ENCODE measurements at places on chromosomes 12 and 14. TPM values are rescaled to one million over a fixed set of nuclear protein-coding genes. Genes with fewer than 3 reads are reported as not detected.

GRCh38 chr12:111192647-111193046, 176.2 kb downstream of the PHETA1 start:
- no peak for DNase-seq

DNA sequence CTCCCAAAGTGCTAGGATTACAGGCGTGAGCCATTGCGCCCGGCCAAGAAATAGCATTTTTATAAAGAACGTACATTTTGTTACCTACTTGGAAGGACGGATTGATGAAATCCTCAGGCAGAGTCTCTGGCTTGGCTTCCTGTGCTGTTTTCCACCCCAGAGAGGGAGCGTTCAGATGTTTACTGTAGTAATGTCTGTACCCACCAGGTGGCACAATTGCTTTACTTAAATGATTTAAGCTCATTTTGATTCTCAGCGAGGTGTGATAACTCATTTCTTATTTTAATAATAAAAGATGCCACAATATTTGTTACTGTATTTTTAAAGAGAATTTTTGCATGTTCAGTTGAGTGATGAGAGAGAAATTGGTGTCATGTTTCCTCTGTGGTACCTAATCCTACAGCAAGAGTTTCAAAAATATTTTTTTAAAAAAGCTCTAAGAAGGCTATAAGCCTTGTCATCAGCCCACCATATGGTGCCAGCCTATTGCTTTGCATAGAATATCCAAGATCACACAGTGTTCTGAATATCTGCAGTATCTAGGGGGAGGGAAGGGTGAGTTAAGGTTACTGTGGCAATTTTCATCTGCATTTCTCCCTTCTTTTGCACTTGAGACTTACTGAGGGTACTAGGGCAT, 82.6 kb upstream of the TRAF3 start:
- peak; percentile 64 for DNase-seq

Gene SLC6A13
- total RNA-seq = 0.41 TPM

Gene KRT75
- not detected for total RNA-seq

Gene SLC10A1
- total RNA-seq = not detected

GRCh38 chr14:84303140-84303539, 1226.8 kb upstream of the FLRT2 start:
- DNase-seq = no peak

DNA sequence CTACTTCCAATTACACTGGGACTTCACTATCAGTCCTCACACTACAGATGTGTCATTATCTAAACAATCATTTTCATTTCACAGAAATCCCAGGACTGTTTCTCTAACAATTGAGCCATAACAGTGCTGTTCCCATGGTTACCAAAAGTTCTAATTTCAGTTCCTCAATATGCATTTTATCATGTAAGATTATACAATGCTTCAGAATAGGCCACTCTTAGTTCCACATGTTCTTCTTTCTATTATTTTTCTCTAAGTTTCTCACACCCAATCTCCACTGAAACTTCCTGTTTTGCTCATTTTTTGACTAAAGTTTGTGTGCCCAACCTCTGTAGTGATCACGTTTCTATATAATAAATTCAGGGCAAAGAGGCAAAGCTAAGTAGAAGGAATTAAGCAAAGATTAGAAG, 185.8 kb downstream of the DUSP6 start:
- DNase-seq = no peak

GRCh38 chr14:100098171-100098570, 32.9 kb downstream of the EVL start:
- DNase-seq = no peak

DNA sequence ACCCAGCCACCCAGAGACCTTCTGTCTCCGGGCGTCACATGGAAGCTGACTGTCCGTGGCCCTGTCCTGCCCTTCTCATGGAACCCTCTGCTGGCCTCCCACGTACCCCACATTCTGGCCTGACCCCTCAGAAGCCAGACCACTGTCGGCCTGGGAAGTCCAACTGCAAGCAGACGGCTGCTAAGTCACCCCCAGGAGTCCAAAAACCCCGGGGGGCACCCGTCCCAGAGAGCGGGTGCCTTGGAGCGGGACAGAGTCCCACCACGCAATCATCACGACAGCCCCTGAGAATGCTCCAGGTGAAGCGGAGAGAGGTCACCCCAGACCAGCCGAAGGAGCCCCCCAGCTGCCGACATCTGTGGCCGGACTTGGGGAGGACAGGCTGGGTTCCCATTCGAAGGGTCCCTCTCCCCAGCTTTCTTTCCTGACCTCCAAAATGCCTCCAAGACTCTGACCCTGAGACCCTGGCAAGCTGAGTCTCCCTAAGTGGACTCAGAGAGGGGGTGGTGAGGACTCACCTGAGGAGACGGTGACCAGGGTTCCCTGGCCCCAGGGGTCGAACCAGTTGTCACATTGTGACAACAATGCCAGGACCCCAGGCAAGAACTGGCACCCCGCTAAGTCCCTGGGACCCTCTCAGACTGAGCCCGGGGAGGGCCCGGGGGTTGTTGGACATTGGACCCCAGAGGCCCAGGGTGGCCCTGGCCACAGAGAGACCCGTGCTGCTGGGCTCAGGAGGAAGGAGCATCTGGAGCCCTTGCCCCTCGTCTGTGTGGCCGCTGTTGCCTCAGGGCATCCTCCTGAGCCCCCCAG, 337.1 kb downstream of the TMEM121 start:
- DNase-seq = no peak

Gene JPH4
- total RNA-seq = 0.16 TPM

DNA sequence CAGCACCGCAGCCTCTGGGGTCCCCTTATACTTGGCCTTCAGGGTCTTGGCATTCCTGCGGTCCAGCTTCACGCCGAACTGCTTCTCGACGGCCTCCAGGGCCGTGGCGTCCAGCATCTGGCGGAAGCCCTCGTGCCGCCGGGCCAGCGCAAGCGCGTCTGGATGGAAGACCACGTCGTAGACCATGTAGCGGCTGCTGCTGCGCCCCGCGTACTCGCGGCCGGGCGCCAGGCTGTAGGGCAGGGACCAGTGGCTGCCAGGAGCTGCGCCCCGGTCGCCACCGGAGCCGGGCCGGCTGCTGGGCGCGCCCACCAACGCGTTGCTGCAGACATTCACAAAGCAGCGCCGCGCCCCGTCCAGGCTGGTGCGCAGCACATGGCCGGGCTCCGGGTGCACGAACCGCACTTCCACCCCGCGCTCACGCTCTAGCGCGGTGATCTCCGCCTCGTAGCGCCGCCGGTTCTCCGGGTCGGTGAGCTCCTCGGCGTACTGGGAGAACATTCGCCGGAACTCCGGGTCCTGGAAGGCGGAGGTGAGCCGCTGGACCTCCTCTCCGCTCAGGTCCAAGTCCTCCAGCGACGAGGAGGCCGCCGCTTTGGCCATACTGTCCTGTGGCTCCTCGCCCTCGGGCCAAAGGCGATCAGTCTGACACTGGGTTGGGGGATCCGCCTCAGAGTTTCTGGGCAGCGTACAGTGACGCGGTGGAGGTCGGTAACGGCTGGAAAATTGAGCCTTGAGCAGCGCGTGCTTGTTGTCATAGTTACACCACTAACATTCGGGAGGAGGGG, at the start of gene DNAAF2:
Gene DNAAF2, minus strand, starts transcription at position 698 of the 788 bp plus-strand sequence. Its CDS starts 95 bp downstream, at position 603.
- peak; percentile 78 for DNase-seq

DNA sequence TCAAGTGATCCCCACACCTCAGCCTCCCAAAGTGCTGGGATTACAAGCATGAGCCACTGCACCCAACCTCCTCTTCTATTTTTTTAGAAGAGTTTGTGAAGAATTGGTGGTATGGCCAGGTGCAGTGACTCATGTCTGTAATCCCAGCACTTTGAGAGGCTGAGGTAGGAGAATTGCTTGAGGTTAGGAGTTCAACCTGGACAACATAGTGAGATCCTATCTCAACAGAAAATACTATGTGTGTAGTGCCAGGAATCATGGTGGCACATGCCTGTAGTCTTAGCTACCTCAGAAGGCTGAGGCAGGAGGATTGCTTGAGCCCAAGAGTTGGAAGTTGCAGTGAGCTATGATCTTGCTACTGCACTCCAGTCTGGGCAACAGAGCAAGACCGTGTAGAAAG, 5.5 kb upstream of the ATF7 start:
- DNase-seq = no peak

- DNase-seq = no peak
These were observed 2.4 kb upstream of the KRT84 start for GRCh38 chr12:52387859-52388258.

- DNase-seq = no peak
These were observed 37.9 kb downstream of the GCN1 start for GRCh38 chr12:120156315-120157259.

DNA sequence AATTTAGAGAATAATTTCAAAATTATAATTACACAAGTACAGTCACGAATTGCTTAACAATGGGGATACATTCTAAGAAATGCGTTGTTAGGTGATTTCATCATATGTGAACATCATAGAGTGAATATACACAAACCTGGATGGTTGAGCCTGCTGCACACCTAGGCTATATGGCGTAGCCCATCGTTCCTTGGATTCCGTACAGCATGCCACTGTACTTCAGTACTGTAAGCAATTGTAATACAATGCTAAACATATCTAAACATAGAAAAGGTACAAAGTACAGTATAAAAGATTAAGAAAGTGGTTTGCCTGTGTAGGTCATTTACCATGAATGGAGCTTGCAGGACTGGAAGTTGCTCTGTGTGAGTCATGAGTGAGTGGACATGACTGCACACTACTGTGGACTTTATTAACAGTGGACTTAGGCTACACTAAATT, 286.2 kb downstream of the CACNA1C start:
- no peak for DNase-seq

GRCh38 chr12:9615420-9616136, 7.9 kb upstream of the KLRB1 start:
- DNase-seq = peak; percentile 82

GRCh38 chr12:131473741-131474709, 236.9 kb upstream of the SFSWAP start:
- no peak for DNase-seq

Gene CMKLR1
- 2.0 TPM for total RNA-seq

Gene GALNT8
- total RNA-seq = 0.29 TPM

GRCh38 chr12:132094269-132094891, 49.7 kb downstream of the DDX51 start:
- DNase-seq = no peak

DNA sequence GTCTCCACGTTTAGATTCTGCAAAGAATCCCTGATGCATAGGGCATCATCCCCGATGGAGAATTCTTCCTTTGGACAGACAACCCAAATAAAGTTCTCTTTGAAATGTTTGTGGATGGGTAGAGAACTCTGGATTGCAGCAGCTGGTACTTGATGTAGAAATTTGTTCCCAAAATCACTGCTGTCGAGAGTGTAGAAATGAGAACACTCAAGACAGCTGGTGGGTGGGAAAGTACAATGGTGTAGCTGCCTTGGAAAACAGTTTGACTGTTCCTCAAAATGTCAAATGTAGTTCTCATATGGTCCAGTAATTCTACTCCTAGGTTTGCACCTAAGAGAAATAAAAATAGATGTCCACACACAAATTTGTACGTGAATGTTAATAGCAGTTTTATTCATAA, 671.5 kb upstream of the TMEM132C start:
- DNase-seq = no peak

Gene CDCA3
- total RNA-seq = 1.9 TPM

GRCh38 chr14:100901391-100902183, 1.9 kb downstream of the RTL1 start:
- no peak for DNase-seq

DNA sequence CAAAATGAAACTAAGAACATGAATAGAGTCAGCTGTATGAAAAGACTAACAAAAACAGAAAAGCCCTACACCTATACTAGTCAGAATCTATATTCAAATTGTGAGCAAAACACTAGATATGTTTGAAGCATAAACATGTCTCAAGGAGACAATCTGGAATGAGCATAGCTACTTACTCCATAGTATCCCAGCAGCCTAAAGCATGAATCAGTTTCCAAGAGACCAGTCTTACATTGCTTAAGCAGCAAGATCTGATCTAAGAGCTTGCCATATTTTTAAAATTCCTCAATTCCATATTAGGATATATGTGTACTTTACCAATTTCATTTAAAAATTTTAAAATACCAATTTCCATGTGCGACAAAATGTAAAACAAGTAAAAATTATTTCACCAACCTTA, 7.7 kb downstream of the CAPS2 start:
- DNase-seq = no peak

GRCh38 chr12:132998741-132999140, 12.6 kb downstream of the ZNF26 start:
- no peak for DNase-seq

Data from naive thymus-derived CD4-positive, alpha-beta T cell (primary cell).